GM23338 (cell line): ENCODE measurements at places on chromosomes 13 and 19.

GRCh38 chr19:58054901-58055874 lies 3.9 kb upstream of the ZNF135 start:
- no peaks in the 10 kb centered on the region for H3K27me3 ChIP-seq
- peak overlapping the region; percentile 79 for H3K27ac ChIP-seq
- peak; percentile 92 for DNase-seq
- H3K4me3 ChIP-seq, result peak overlapping the region; percentile 67
- peaks cover 16% of the 10 kb centered on the region for H3K4me1 ChIP-seq

GRCh38 chr13:28041031-28041461 lies 52.6 kb upstream of the URAD start:
- no peak overlapping the region for H3K27ac ChIP-seq
- no peaks in the 10 kb centered on the region for H3K4me1 ChIP-seq
- H3K27me3 ChIP-seq, result no peaks in the 10 kb centered on the region
- no peak for DNase-seq
- no peaks in the 10 kb centered on the region for H3K36me3 ChIP-seq

- H3K36me3 ChIP-seq, result peaks cover 59% of the 10 kb centered on the region
- H3K27ac ChIP-seq, result no peak overlapping the region
- H3K27me3 ChIP-seq, result no peaks in the 10 kb centered on the region
- no peak for DNase-seq
- H3K4me3 ChIP-seq, result no peak overlapping the region
- H3K4me1 ChIP-seq, result peaks cover 5% of the 10 kb centered on the region
Observed at GRCh38 chr13:98022210-98022609, 68.7 kb downstream of the IPO5 start.

GRCh38 chr13:42985312-42986175 lies 6.5 kb downstream of the EPSTI1 start:
- no peak overlapping the region for H3K4me3 ChIP-seq
- peaks cover 1% of the 10 kb centered on the region; the same call in 1 of the 2 replicates for H3K27me3 ChIP-seq
- no peak overlapping the region for H3K27ac ChIP-seq
- DNase-seq, result no peak
- peaks cover 22% of the 10 kb centered on the region for H3K4me1 ChIP-seq

GRCh38 chr13:47418206-47418920 lies 521.5 kb upstream of the HTR2A start:
- H3K27ac ChIP-seq, result no peak overlapping the region
- no peaks in the 10 kb centered on the region for H3K27me3 ChIP-seq
- no peak for DNase-seq
- no peaks in the 10 kb centered on the region for H3K4me1 ChIP-seq

GRCh38 chr13:25727810-25728209 lies 324.0 kb downstream of the SHISA2 start:
- peaks cover 12% of the 10 kb centered on the region for H3K4me1 ChIP-seq
- H3K36me3 ChIP-seq, result no peaks in the 10 kb centered on the region
- H3K27me3 ChIP-seq, result no peaks in the 10 kb centered on the region
- H3K27ac ChIP-seq, result no peak overlapping the region
- DNase-seq, result peak; percentile 22
- H3K4me3 ChIP-seq, result no peak overlapping the region

DNA sequence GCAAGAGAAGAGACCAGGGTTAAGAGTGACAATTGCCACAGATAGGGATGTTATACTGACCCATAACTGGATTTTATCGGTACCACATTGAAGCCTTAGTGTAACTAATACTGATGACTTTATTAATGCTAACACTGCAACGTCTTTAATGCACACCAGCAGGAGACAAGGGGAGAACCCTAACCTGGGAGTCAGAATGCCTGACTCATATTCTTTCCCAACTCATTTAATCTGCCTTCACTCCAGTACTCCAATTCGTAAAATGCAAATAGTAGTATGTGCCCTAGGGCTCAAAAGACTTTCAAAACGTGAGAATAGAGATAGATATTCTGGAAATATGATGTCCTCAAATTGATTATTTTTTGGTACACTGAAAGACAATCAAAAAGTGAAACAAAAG lies 62.4 kb downstream of the GPC6 start:
- H3K27ac ChIP-seq, result no peak overlapping the region
- no peaks in the 10 kb centered on the region for H3K36me3 ChIP-seq
- H3K4me1 ChIP-seq, result no peaks in the 10 kb centered on the region
- no peak for DNase-seq

- peaks cover 16% of the 10 kb centered on the region for H3K4me1 ChIP-seq
- no peak overlapping the region for H3K27ac ChIP-seq
- H3K36me3 ChIP-seq, result no peaks in the 10 kb centered on the region
- no peaks in the 10 kb centered on the region for H3K27me3 ChIP-seq
- no peak for DNase-seq
Observed at GRCh38 chr13:79870766-79871165, 389.8 kb downstream of the NDFIP2 start.

GRCh38 chr13:27101289-27101688 lies 70.3 kb downstream of the USP12 start:
- H3K27ac ChIP-seq, result no peak overlapping the region
- no peak for DNase-seq
- no peaks in the 10 kb centered on the region for H3K4me1 ChIP-seq
- no peaks in the 10 kb centered on the region for H3K27me3 ChIP-seq
- no peak overlapping the region for H3K4me3 ChIP-seq

GRCh38 chr13:101115762-101116171 lies 300.5 kb downstream of the NALCN start:
- no peak overlapping the region for H3K4me3 ChIP-seq
- H3K27me3 ChIP-seq, result no peaks in the 10 kb centered on the region
- H3K36me3 ChIP-seq, result no peaks in the 10 kb centered on the region
- H3K27ac ChIP-seq, result peak overlapping the region; percentile 43
- peaks cover 64% of the 10 kb centered on the region for H3K4me1 ChIP-seq

- no peaks in the 10 kb centered on the region for H3K4me1 ChIP-seq
- H3K27ac ChIP-seq, result no peak overlapping the region
- H3K4me3 ChIP-seq, result no peak overlapping the region
- no peaks in the 10 kb centered on the region for H3K27me3 ChIP-seq
Observed at GRCh38 chr13:40061466-40062450, 406.3 kb downstream of the COG6 start.

- no peaks in the 10 kb centered on the region for H3K36me3 ChIP-seq
- H3K27me3 ChIP-seq, result no peaks in the 10 kb centered on the region
- H3K4me3 ChIP-seq, result no peak overlapping the region
- no peaks in the 10 kb centered on the region for H3K4me1 ChIP-seq
- H3K27ac ChIP-seq, result no peak overlapping the region
Observed at GRCh38 chr13:93375491-93375890, 148.9 kb downstream of the GPC6 start.

GRCh38 chr19:1397838-1398237 lies 3.5 kb downstream of the GAMT start:
- no peak for DNase-seq
- peaks cover 6% of the 10 kb centered on the region; the same call in 1 of the 2 replicates for H3K27me3 ChIP-seq
- H3K36me3 ChIP-seq, result no peaks in the 10 kb centered on the region
- H3K4me3 ChIP-seq, result no peak overlapping the region
- no peak overlapping the region for H3K27ac ChIP-seq
- 0 out of 2 replicates have a peak, but pooled peaks cover 5% of the 10 kb centered on the region for H3K4me1 ChIP-seq

DNA sequence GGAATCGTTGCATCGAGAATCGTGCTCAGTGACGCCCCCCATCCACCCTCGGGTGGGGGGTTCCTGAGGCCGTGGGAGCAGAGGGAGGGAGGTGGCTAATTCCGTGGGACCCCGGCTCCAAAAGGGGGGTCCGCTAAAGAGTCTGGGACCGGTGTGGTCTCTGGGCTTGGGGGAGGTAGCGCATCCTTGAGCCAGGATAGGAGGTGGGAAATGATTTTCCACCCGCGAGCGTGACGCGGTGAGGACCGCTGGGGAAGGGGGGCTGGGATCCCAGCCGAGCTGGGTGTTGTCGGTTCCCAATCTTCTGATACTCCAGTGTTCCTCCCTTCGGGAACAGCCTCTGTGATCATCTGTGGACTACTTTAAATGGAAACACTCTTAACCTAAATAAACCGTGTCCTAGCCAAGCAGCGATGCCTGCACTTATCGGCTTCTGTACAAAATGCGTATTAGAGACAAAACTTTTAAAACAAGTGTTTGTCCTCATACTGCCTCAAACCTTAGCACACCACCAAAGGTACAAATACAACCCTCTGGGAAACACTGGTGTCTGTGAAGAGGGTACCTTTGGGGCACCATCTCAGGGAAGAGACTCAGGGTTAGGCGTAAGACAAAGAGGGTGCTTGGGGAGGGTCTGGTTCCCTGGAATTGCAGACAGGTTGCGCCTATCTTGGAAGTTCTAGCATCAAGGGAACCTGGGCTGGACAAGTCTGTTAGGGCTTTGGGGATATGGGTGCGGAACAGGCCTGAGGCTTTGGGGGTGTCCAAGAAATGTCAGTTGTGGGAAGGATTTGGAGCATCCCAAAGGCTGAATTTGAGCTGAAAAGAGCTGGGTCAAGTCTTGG lies 16.0 kb downstream of the KCNC3 start:
- H3K4me3 ChIP-seq, result peak overlapping the region; percentile 79
- peaks cover 2% of the 10 kb centered on the region for H3K27me3 ChIP-seq
- peak; percentile 34 for DNase-seq
- H3K36me3 ChIP-seq, result no peaks in the 10 kb centered on the region; the same call in 1 of the 2 replicates
- H3K27ac ChIP-seq, result peak overlapping the region; percentile 99

GRCh38 chr13:87671753-87672605 lies 808 bp downstream of the SLITRK5 start:
- H3K27me3 ChIP-seq, result peaks cover 50% of the 10 kb centered on the region
- peak; percentile 58 for DNase-seq
- peaks cover 40% of the 10 kb centered on the region for H3K4me1 ChIP-seq

DNA sequence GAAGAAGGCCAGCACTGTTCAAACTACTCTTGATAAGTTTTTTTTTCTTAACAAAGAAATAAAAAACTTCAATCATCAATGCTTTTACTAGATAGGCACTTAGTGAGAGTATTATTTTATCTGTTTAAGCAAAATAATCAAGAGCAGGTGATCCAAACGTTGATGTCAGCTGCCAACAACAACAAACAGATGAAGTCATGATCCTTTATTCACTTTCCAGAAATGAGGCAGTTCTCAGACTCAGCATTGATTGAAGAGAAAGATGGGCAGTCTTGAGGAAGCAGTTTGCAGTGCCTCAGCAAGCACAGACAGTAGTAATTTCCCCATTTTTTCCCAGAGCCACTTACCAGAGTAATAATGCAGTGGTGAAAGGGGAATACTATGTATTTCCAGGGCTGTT lies 38.4 kb upstream of the CSNK1A1L start:
- H3K36me3 ChIP-seq, result no peaks in the 10 kb centered on the region
- no peaks in the 10 kb centered on the region for H3K4me1 ChIP-seq
- DNase-seq, result no peak
- no peak overlapping the region for H3K27ac ChIP-seq
- H3K27me3 ChIP-seq, result no peaks in the 10 kb centered on the region

GRCh38 chr13:39870197-39870747 lies 214.8 kb downstream of the COG6 start:
- no peak overlapping the region for H3K4me3 ChIP-seq
- DNase-seq, result no peak
- no peaks in the 10 kb centered on the region for H3K36me3 ChIP-seq
- no peak overlapping the region for H3K27ac ChIP-seq
- H3K4me1 ChIP-seq, result peaks cover 9% of the 10 kb centered on the region; the same call in 1 of the 2 replicates

- no peaks in the 10 kb centered on the region for H3K27me3 ChIP-seq
- H3K36me3 ChIP-seq, result no peaks in the 10 kb centered on the region
- no peak for DNase-seq
- H3K4me1 ChIP-seq, result peaks cover 49% of the 10 kb centered on the region
- H3K27ac ChIP-seq, result no peak overlapping the region; the same call in 1 of the 2 replicates
Observed at GRCh38 chr13:40631605-40632004, 34.8 kb downstream of the FOXO1 start.

- no peaks in the 10 kb centered on the region for H3K4me1 ChIP-seq
- no peak overlapping the region for H3K4me3 ChIP-seq
- no peak for DNase-seq
- no peak overlapping the region for H3K27ac ChIP-seq
- no peaks in the 10 kb centered on the region for H3K27me3 ChIP-seq
Observed at GRCh38 chr13:31675440-31675953, 63.8 kb upstream of the RXFP2 start.

DNA sequence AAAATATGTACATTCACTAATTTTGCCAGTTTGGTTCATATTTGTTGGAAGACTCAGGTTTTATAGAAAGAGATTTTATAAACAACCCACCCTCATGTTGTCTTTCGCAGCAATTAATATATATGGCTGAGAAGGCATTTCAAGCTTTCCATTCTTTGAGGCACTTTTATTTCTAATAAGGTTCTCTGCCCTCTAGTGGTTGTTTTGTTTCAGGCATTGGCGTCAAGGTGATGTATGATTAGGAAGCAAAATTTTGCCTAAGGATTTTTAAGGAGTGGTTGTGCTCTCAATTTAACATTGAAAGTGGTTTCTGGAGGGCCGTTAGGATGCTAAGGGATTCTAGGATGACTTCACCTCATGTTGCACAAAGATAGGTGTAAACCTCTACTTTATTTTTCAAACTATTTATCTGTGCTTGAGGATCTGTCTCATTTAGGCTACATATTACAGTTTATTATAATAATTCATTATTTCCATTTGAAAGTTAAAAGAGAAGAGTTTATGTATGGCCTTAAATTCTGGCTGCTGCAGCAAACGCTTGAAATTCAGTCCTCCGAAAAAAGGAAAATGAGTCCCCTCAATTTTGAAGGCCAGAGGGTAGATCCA lies 35.9 kb downstream of the OXGR1 start:
- no peak overlapping the region for H3K27ac ChIP-seq
- H3K27me3 ChIP-seq, result no peaks in the 10 kb centered on the region
- no peak overlapping the region for H3K4me3 ChIP-seq

GRCh38 chr13:29118471-29118870 lies 298.3 kb downstream of the MTUS2 start:
- no peaks in the 10 kb centered on the region for H3K36me3 ChIP-seq
- H3K4me1 ChIP-seq, result no peaks in the 10 kb centered on the region
- H3K4me3 ChIP-seq, result no peak overlapping the region
- H3K27me3 ChIP-seq, result no peaks in the 10 kb centered on the region
- H3K27ac ChIP-seq, result no peak overlapping the region

DNA sequence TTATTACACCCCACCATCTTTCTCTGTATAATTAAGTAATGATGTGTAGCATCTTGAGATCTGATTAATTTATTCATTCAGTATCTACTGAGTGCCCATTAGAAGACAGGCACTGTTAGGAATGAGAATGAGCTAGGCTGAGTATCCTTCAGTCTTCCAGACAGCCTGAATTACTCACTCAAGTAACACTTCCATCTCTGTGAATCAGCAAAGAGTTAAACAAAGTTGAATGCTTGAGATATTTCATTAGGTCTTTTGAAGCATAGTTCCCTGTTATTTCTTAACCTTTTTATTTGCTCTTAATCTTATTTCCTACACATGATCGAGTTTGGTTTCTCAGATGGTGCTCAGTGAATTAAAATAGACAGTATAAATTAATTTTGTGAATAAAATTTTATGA lies 413.7 kb downstream of the DCT start:
- no peak overlapping the region for H3K27ac ChIP-seq
- no peaks in the 10 kb centered on the region for H3K27me3 ChIP-seq
- no peaks in the 10 kb centered on the region for H3K4me1 ChIP-seq
- no peak overlapping the region for H3K4me3 ChIP-seq
- DNase-seq, result no peak

DNA sequence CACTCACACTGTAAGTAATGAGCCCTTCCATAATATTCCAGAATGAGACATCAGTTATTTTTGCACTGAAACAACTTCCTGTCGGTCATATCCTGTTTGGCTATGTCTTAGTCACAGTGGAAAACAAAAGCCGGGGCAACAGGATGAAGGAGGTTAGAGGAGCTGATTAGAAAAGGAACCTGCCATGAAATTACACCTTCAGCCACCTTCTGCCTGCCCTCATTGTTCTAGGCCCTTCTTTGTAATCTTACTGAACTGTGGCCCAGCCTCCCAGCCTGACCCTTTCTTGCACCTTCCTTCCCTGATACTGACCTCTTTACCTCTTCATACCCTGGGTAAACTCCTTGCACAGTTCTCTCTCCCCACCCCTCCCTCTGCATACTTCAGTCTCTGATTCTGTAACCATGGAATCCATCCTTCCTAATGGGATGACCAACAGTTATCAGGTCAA lies 67.3 kb downstream of the DOCK9 start:
- H3K36me3 ChIP-seq, result no peaks in the 10 kb centered on the region
- DNase-seq, result no peak
- no peak overlapping the region for H3K27ac ChIP-seq
- H3K4me3 ChIP-seq, result no peak overlapping the region
- H3K27me3 ChIP-seq, result no peaks in the 10 kb centered on the region
- no peaks in the 10 kb centered on the region for H3K4me1 ChIP-seq
